T-helper 1 cell (primary cell): ENCODE measurements at places on chromosomes 2 and 18.

- no peak for DNase-seq
Observed at GRCh38 chr18:73147590-73147989, 279.8 kb upstream of the NETO1 start.

- no peak for DNase-seq
Observed at GRCh38 chr2:23484275-23484674, 99.3 kb downstream of the KLHL29 start.

- no peak for DNase-seq
Observed at GRCh38 chr18:77777163-77777562, 527.5 kb downstream of the GALR1 start.

GRCh38 chr2:46073540-46074046 is 223.6 kb upstream of the EPAS1 start:
- DNase-seq: no peak

DNA sequence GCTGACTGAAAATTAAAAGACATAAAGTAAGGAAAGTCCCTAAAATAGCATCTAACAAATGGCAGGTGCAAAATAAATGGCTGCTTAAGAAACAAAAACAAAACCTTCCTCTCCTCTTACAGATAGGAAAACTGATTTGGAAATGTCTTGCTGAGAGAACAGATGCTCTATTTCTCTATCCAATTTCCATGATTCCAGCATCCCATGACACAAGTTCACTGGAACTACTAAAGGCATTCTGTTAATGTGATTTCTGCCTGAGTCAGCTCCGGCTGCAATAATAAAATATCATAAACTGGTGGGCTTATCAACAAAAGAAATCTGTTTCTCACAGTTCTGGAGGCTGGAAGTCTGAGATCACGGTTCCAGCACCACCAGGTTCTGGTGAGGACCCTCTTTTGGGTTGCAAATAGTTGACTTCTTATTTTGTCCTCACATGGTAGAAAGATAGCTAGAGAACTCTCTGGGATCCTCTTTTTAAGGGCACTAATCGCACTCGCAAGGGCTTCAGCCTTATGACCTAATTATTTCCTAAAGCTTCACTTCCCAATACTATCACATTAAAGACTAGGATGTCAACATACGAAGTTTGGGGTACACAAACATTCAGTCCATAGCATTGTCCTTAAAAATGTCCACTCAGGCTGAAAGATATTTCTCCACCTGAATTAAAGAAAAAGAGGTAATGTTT is 78.2 kb upstream of the GALNT3 start:
- DNase-seq: no peak

DNA sequence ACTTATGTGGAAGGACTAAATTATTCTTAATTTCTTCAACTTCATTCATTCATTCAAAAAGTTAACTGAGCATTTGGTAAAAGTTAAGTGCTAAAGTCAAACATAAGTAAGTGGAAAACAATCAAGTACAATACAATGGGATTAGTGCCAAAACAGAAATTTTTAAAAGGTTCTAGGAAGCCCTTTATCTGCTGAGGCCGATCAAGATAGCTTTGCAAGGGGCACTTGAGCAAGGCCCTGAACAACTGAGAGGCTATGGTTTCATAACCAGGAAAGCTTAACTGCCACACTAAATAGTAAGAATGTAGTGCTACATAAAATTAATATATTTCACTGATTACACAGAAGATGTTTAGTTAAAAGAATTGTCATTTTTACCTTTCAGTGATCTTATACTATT is 76.5 kb downstream of the NOL10 start:
- DNase-seq: no peak

DNA sequence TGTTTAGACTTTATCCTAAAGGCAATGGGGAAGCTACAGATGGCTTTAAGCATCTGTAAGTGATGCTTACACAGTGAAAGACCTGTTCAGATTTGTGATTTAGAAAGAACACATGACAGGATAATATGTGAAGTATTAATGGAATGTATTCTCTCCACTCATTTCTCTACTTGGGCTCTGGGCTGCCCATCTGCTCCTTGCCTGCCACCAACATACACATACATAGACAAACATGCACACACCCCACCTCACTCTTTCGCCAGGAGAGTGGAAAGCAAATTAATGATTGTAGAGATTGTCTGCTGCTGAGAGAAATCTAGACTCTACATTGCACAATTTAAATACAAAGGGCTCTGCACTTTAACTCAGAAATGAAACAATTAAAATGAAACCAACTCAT is 61.0 kb upstream of the NFE2L2 start:
- DNase-seq: no peak

DNA sequence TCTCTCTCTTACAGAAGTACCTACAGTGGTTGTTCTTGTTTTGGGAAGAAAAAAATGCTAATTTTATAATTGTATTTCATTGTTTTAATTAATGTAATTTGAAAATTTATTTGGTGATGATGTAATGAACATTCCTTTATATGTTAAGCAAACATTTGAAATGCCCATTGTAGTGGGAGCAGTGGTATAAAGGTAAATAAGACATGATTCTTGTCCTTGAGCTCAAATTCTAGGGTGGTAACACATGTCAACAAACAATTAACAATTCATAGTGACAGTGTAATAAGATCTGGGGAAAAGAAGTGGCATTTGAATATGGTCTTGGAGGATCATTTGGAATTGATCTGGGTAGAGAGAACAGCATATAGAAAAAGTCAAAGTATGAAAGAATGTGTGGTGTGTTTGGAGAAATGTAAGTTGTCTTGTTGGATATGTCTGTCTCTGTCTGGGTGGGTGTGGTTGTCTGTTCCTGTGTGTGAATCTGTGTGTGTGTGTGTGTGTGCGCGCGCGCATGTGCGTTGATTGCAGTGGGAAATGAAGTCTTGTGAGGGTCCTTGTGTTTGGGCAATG is 5.8 kb downstream of the PTPN4 start:
- no peak for DNase-seq

GRCh38 chr18:72063001-72063400 is 481.1 kb downstream of the CBLN2 start:
- DNase-seq: no peak

GRCh38 chr2:159900343-159900742 is 102.3 kb upstream of the CD302 start:
- DNase-seq: no peak

- no peak for DNase-seq
Observed at GRCh38 chr2:3728104-3729054, 25.0 kb downstream of the DCDC2C start.

DNA sequence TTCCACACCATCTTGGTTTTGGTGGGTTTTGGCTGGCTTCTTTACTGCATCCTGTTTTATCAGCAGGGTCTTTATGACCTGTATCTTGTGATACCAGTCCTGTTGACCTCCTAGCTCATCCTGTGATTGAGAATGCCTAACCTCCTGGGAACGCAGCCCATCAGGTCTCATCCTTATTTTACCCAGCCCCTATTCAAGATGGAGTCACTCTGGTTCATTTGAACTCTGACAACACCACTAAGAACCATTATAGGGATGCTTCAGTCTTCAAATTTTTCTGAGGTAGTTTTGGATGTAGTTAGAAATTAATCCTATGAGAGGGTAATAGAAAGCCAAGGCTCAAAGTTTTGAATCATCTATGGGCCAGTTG is 287.8 kb upstream of the SLC39A10 start:
- DNase-seq: no peak

DNA sequence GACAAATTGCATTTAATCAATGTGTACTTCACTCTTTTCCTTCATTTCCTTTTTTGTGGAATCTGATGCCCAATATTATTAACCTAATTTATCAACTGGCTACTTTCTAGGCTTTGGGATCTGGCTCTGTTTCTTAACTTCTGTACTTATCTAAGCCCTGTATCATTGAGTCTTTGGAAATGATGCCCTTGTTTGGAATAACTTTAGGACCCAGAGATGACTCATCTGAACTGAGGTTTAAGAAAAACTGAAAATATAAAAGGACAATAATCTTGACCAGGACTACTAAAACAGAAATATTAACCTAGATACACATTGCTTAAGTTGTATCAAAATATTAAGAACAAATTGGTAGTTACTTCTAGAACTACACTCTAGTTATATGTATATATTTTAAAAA is 600.8 kb downstream of the CPS1 start:
- no peak for DNase-seq

GRCh38 chr18:77298172-77298571 is 48.5 kb downstream of the GALR1 start:
- DNase-seq: no peak

- DNase-seq: no peak
Observed at GRCh38 chr2:229779650-229780049, 65.3 kb upstream of the DNER start.
